Natural killer cell (primary cell): ENCODE measurements at places on chromosomes 1 and 21.

- DNase-seq: no peak
These were observed 43.1 kb downstream of the CLSTN1 start for GRCh38 chr1:9780554-9781110.

- DNase-seq: no peak
These were observed 1.6 kb downstream of the CD1B start for GRCh38 chr1:158329733-158330132.

DNA sequence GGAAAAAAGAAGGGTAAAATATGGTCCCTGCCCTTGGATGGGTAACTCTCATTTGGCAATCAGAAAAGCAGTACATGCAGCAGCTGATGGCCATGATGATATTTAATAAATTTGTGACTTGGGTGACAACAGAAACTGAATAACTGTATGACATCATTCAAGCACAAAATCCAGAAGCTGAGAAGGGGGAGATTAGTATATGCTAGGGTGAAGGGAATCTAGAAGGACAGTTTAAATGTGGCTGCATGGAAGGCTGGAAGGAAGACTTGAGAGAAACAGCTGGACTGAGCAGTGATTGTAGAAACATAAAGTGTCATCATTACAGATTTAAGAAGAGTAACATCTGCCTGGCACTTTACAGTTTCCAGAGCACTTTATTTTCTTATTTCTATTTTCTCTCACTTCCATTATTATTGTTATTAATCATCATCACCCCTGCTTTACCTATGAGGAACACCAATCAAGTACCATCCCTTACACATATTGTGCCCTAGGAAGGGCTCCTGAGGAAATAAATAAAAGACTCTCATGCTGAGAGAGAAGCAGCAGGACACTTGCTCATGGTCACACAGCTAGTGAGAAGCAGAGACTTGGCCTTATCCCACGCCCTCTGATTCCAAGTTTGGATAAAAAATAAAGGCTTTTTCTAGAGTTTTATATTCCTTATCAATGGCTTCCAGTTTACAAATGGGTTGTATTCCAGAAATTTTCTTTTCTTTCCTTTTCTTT lies 207.2 kb downstream of the PBX1 start:
- no peak for DNase-seq

DNA sequence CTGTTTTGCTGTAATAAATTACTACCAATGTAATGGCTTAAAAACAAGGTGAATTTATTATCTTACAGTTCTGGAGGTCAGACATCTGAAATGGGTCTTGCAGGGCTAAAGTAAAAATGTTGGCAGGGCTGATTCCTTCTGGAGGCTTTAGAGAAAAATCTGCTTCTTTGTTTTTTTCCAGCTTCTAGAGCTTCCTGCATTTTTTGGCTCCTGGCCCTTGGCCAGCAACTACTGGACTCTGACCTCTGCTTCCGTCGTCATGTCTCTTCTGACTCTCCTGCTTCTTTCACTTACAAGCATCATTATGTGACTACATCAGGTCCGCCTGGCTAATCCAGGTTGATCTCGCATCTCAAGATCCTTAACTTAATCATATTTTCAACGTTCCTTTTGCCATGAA lies 350.9 kb downstream of the S1PR1 start:
- no peak for DNase-seq

DNA sequence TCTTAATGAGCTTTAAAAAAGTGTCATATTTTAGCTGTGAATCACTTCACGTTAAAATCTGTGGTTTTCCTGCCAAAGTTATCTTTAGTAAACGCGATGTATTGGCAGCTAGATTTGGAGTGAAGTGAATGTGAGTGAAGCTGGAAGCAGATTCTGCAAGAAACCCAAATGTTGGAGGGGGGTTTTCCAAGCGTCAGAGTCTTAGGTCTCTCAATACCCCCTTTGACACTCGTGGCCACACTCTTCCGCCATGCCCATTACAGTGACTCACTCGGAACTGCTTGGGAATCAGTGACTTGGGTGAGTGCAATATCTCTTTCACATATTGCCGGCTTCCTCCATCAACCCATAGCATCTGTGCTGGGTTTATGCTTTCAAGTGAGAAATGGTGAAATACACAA lies 17.5 kb downstream of the B3GALT5 start:
- DNase-seq: no peak

- DNase-seq: no peak
These were observed 88.2 kb downstream of the ZSCAN20 start for GRCh38 chr1:33560680-33561079.

DNA sequence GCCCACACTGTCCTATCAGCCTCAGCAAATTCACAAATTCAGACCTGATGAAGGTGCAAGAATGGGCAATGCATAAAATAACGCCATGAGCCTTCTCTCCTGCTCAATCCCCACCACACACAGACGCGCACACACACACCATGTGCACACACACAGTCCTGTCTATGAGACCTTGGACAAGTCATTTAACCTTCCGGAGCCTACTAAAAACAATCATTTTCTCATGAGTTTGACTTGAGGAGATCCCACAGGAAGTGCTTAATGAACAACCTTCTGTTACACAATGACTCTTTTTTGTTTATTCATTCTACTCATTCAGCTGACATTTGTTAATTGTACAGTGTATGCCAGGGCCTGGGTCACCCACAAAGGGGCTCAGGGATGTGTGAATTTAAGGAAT lies 125.4 kb downstream of the EDEM3 start:
- DNase-seq: no peak

GRCh38 chr21:34889676-34890469 lies 159.2 kb downstream of the RUNX1 start:
- DNase-seq: peak; percentile 77

- DNase-seq: no peak
These were observed 9.5 kb upstream of the CLIC4 start for GRCh38 chr1:24735509-24736375.
